HepG2 (cell line): ENCODE measurements at places on chromosomes 16 and 17. TPM values are rescaled to one million over a fixed set of nuclear protein-coding genes. Genes with fewer than 3 reads are reported as not detected.

DNA sequence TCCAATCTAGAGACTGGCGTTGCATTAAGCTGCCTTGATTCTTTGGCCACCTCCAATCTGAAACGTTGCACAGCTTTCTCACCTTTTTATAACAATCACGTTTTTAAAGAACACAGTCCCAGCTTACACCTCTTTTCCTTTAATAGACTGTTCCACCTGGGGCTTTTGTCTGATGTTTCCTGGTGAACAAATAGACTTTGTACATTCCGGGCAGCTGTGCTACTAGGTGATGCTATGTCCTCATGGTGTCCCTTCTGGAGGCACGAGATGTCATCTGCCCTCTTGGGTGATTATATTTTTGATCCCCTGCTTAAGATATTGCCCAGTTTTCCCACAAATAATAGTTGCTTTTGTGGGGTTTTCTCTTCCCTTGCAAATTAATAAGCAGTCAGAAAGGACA is 225.5 kb downstream of the SOX9 start:
- peak; percentile 72 for DNase-seq

The KCNAB3 gene
- polyA plus RNA-seq = 0.88 and 0.95 TPM in 2 replicates

GRCh38 chr16:67666559-67667452 is at the start of the genes C16orf86 and ENKD1:
Gene C16orf86 (plus strand): TSS chr16:67666814. CDS start chr16:67666971, 157 bp downstream.
Gene ENKD1 (minus strand): TSS chr16:67666750. CDS start chr16:67666442, 308 bp downstream.
- peak; percentile 83 for DNase-seq

GRCh38 chr17:1516388-1517161 is at the start of gene INPP5K:
Gene INPP5K (minus strand): TSS chr17:1516612. CDS start chr17:1516499, 113 bp downstream.
- DNase-seq = peak; percentile 93

The KRT33A gene
- polyA plus RNA-seq = not detected in 2 replicates

- no peak for DNase-seq
These were observed 18.3 kb downstream of the GLYR1 start for GRCh38 chr16:4828567-4829321.

The ZG16 gene
- polyA plus RNA-seq = 0.01 and 0.04 TPM in 2 replicates

The BCL6B gene
- polyA plus RNA-seq = not detected in 2 replicates

The HIGD1B gene
- polyA plus RNA-seq = not detected in 2 replicates

GRCh38 chr16:9039210-9039609 is 52.2 kb upstream of the HAPSTR1 start:
- no peak for DNase-seq

The KRTAP4-4 gene
- polyA plus RNA-seq = not detected in 2 replicates

The SLC16A11 gene
- polyA plus RNA-seq = not detected in 2 replicates

- no peak for DNase-seq
These were observed 15.0 kb upstream of the C16orf95 start for GRCh38 chr16:87332150-87332549.

DNA sequence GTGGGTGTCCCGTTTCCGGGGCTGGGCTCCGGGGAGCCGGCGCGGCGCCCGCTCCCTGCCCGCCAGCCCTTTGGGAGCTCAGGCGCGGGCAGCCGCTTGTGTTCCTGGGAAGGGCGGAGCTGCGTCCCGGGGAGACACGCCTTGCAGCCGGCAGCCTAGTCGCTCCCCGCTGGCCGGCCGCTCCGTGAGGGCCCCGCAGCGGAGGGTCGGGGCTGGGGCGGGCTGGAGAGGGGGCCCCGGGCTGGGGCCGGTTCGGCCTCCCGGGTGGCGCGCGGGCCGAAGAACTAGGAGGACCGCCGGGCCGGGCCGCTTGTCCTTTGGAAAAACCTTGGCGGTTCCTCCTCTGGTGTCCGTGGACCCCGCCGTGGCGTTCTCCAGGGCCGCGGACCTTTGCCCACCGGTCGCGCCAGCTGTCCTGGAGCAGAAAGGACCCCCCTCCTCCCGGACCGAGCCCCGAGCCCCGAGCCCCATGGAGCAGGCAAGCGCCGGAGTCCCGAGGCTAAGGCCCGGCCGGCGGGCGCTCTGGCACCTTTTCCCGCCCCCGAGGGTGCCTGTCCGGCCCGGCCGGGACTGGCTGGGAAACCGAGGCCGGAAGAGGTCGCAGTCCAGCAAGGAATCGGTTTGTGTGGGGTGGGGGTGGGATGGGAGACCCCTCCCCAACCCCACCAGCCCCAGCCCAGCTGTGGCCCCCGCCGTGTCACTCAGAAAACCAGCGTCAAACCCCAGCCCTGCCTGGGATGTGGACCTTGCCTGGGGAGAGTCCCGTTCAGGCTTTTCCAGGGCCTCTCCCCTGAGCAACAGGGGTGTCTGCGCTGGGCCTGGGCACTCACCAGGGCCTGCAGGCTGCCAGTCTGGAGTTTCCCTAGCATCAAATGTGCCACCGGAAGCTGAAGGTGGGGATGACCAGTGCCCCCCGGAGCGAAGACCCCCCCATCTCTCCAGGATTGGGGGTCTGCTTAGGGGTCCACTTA is 6.8 kb upstream of the TBC1D3B start:
- peak; percentile 37 for DNase-seq

The ALDH3A1 gene
- polyA plus RNA-seq = 0.07 and 0.29 TPM in 2 replicates

The KCNH6 gene
- 0.05 and 0.18 TPM in 2 replicates for polyA plus RNA-seq

GRCh38 chr16:12474806-12475410 is 328.8 kb downstream of the CPPED1 start:
- no peak for DNase-seq

The CRYBA1 gene
- polyA plus RNA-seq = not detected in 2 replicates

DNA sequence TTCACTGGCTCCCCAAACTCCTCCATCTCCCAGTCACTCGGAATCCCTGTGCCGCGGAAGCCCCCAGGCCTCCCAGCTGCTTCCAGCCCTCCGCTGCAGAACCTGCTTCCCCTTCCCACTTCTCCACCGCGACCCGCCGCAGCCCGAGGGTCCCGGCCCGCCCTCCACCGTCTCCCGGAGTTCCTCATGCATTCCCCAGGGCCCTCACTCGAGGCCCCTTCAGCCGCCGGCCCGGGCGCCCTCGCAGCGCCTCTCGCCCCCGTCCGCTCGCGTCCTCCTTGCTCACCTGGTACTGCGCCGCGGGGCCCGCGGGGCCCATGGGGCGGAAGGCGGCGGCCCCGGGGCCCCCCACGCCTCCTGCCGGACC is 329 bp downstream of the SMARCD2 start:
- DNase-seq = no peak

The PYCARD gene
- 6.0 and 9.2 TPM in 2 replicates for polyA plus RNA-seq
